ENCODE measurements at places on chromosomes 11 and 22.

DNA sequence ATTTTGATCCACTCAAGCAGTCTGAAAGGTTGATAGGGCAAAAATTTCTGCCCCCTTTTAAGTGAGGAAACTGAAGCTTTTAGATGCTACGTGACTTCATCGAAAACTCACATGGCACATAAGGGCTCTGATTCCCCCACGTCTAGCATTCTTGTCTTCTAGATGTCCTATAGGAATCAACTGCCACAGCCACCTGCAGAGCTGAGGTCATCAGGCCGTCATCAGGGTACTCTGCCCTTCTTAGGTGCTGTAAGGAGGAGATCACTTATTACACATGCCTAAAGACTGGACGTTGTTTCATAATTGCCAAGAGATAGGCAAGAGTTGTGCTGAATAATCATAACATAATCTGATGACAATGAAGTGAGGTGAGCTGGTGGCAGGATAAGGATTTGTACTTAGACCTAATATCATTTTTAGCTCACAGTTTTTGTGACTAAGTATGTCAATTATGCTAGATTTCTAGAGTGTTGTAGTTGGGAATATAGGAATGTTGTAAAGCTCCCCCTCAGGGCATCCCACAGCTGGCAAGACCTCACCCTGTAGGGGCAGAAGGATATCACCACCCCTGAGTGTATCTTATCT, 349.4 kb downstream of the METTL15 start:
- DNase-seq, result no peak

GRCh38 chr11:65352783-65353182, 1.8 kb upstream of the TIGD3 start:
- no peak for DNase-seq

GRCh38 chr11:35725885-35726284, 63.3 kb downstream of the TRIM44 start:
- no peak for DNase-seq

DNA sequence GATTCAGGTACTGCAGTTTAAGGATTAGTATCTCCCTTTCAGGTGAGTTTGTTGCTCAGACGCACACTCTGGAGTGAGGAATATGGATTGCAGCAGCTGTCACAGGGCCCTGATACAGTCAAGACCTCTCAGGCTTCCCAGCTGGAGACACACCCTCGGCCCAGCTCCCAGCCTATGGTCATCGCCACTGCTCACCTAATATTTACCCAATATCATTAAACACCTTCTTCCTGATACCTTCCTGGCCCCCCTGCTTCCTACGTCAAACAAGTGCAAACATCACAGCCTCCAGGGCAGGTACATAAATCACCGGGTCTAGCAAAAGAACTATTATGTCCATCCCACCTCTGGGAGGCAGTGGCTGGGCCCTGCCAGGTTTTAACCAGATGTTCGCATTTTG, 213.3 kb downstream of the MN1 start:
- no peak for DNase-seq

- DNase-seq, result no peak
These were observed 5.1 kb downstream of the ARSA start for GRCh38 chr22:50622723-50623327.

GRCh38 chr11:33942954-33943353, 51.1 kb upstream of the LMO2 start:
- no peak for DNase-seq

GRCh38 chr22:29116397-29117123, 43.7 kb downstream of the KREMEN1 start:
- no peak for DNase-seq

DNA sequence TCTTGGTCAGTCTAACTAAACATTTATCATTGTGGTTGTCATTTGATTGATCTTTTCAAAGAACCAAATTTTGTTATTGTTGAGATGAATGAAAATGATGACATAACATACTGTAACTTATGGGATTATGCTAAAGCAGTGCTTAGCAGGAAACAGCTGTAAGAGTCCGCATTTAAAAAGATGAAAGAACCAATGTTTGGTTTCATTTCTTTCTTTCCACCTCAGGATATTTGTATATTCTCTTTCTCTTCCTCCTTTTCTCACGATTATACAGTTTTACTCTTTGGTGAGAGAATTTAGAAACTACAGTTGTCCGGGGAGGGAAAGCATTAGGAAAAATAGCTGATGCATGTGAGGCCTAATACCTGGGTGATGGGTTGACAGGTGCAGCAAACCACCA, 23.1 kb downstream of the PIH1D2 start:
- DNase-seq, result no peak

DNA sequence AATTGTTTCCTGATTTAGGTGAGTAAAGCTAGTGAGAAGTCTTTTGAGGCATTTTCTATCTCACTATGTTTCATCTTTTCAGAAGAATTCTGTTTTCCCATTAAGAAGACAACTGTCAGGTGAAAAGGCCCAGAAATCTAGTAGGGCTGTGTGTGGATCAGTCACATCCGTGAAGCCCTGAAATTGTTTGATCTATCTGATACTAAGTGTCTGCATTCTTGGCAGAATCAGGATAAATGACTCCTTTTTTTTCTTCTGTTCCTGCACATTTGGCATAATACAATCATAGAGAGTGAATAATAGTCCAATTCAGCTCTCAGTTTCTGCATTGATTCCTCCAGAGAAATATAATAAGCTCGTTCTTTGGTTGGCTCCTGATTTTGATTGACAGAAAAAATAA, 208.3 kb downstream of the NAV2 start:
- no peak for DNase-seq

DNA sequence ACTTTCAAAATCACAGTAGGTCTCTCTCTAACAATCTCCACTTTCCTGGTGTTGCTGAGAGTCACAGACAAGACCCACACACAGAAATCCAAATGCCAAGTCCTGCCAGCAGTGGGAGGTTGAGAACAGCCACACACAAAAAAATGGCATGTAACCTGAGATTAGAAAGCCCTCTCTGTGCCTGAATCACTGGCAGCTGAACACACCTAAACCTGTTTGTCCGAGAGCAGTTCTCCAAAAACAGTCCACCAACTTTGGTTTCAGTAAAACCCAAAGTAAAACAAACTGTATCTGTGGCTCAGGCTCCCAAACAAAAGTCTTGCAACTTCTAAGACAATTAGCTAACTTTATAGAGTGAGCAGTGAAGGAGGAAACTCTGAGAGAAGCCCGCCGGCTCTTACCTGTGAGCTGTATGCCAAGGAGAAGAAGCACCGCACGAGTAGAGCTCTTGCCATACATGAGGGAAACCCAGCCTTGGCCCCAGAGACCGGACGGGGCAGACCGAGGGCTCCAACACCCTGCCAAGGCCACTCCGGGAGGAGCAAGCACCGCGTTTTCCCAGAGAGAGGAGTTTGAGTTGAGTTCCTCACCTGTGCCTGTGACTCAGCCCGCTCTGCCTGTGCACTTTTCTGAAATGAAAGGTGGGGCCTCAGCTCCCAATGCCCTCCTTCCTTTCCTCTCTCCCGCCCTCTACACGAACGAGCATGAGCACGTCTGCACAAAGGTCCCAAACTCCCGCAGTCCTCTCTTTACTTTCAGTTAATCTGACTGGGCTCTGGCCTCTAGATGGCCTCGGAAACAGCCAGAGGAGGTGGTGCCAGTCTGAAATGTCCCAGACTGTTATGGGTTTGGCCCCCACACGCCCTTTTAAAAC, at the start of gene MPZL2:
TSS of gene MPZL2 (minus strand) at position 603 of the 874 bp plus-strand sequence. CDS start at position 459, 144 bp downstream.
- no peak for DNase-seq

DNA sequence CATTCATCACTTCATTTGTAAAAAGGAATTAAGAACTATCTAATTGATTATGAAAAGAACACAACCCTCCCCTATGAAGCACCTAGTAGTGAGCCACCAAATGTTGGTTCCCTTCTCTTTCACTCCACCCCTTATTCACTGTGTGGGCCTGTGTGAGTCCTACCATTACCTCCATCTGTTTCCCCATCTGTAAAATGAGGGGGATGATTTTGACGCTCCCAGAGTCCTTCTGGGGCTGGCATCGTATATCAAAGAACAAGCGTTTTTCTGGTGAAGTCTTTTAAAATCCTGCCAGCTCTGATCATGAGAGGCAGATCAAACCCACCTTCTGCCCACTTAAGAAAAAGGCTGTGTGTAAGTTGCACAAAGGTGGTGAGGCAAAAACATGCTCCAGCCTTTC, 96.6 kb upstream of the SEZ6L start:
- DNase-seq, result no peak

GRCh38 chr11:121681550-121682268, 228.9 kb upstream of the SORL1-AS1 start:
- no peak for DNase-seq

GRCh38 chr11:118909619-118910308, 16.0 kb downstream of the BCL9L start:
- DNase-seq, result no peak

- DNase-seq, result no peak
These were observed 2.2 kb upstream of the OR51E2 start for GRCh38 chr11:4699697-4700435.

DNA sequence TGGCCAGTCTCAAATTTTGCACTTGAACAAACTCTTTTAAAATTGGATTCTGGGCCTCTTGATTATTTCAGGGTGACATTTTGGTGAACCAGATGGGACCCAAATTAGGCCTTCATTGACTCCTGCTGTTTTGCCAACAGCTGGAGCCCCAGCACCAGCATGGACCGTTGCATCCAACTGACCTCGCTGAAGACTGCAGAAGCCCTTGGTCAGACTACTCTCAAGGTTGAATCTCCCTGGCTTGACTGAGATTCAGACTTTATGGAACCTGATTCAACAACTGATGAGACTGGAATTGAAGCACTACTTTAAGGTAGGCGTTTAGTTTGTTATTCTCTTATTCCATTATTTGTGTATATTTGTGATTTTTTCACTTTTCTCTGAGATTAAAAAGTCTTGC, 41.7 kb downstream of the NARS2 start:
- DNase-seq, result no peak

- DNase-seq, result no peak
These were observed 144.8 kb downstream of the CRYBB2 start for GRCh38 chr22:25364281-25364680.

DNA sequence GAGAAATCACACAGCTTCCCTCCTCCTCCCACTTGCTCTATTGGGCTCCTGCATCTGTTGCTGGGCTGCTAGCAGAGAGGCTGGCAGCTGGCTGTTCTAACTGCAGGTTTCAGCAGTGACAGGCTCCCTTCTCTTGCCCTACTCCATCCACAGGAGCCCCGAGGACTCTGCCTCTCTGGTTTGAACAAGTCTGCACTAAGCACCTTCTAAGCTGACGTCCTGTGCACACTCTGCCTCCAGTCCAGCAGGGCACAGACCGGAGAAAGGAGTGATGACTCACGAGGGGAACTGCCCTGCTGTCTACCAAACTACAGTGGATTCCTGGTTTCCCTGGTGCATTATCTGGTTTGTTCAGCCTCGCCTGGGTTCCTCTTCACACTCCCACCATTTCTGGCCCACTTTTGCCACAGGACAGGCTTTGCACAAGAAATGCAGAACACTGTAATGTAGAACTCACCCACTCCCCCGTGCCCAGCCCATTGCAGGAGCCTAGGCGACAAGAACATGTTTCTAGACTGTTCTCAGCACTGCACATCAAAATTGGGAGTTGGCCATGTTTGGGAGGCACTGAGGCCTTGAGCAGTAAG, 26.0 kb downstream of the IL10RA start:
- DNase-seq, result no peak

GRCh38 chr22:31211482-31211861, 626 bp upstream of the LIMK2 start:
- no peak for DNase-seq

- no peak for DNase-seq
These were observed 160.8 kb downstream of the CRYBB2 start for GRCh38 chr22:25380122-25380747.

GRCh38 chr11:123510579-123510905, 80.5 kb downstream of the GRAMD1B start:
- DNase-seq, result no peak

DNA sequence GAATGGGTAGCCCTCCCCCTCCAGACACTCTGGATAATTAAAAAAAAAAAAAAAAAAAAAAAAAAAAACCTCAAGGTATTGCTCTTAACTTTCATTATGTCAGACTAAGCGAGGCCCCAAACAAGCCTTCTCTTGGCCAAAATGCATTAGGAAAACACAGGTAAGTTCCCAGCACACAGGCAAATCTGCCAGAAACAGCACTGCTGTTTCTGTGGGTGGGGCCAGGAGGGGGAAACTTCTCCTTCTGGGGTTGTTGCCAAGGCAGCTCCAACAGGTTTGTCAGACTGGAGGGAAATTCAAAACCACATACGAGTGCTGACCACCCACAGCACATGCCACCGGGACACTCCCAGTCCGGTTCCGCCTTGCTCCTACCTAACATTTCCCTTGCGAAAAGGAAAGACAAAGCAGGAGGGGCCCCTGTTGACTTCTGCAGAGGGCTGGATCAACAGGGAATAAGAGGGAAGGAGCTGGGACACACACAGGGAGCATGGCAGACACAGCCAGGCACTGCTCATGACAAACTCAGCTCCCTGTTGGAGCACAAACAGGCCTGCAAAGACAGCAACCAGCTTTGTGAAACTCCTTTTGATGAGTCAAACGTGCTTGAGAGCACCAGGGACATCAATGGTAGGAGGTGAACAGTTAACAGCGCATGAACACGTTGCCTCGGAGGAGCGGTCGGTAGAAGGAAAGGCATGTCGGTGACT, 55.0 kb downstream of the MYH9 start:
- DNase-seq, result peak; percentile 62

GRCh38 chr22:22181341-22181850, 63.2 kb upstream of the VPREB1 start:
- no peak for DNase-seq

- no peak for DNase-seq
These were observed 1735.0 kb downstream of the LRRC4C start for GRCh38 chr11:39724404-39724803.

- no peak for DNase-seq
These were observed 1.0 kb downstream of the ADM2 start for GRCh38 chr22:50482107-50483074.
